ENCODE measurements at places on chromosomes 6 and 20.

GRCh38 chr6:79461205-79461604, 76.0 kb downstream of the LCA5 start:
- DNase-seq, result no peak

GRCh38 chr6:3455147-3455568, 1.7 kb downstream of the SLC22A23 start:
- peak; percentile 54 for DNase-seq

GRCh38 chr6:139250296-139251044, 41.3 kb downstream of the TXLNB start:
- DNase-seq, result peak; percentile 66

DNA sequence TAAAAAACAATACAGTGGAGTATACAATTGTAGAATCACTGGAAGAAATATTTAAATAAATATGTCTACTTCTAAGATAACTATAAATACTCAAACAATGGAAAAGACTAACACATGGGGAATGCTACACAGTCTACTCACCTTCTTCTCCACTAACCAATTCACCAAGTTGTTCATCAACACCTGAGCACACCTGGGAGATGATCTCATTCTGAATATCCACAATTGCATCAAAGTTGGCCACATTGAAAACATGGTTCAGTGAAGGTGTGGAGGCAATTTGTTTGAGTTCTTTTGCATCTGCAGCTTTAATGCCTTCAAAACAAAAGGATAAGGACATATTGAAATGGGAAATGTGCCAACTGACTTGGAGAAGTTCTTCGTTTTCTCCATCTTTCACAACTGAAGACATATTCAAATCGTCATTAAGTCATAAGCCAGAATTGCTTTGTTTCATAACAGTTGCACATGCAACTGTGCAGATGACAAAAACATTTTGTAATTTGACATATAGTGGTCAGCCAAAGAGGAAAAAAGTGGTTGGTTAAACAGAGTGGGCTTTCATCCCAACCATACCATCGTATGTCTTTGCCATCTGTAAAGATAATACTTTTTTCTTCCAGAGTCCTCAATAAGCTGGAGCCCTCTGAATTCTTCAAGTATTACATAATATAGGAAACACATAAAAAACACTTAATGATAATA, 17.5 kb downstream of the COL12A1 start:
- DNase-seq, result no peak

DNA sequence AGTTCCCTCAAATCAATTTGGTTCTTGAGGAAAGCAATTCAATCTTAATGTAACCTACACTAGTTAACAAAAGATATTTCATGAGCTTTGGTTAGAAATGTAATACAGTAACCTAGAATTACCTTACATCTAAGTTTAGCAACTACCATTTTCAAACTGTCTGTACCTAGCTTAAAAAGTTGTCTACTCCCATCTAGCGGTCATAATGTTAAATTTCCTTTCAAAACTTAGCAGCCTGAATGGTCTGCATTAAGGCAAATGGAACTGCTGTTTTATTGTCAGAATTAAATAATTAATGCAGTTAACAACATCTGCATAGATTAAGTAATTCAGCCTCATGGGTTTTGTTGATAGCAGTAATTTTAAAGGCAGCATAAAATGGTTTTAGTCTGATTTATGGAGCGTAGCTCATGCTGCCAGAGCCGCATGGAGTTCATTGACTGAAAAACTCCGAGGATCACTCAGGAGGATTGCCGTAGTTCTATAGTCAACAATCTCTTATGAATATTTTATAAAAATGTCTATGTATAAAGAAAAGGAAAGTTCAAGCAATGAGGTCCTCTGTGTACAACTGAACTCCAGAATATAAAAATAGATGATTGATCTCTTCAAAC, 485.4 kb upstream of the MANEA start:
- no peak for DNase-seq

DNA sequence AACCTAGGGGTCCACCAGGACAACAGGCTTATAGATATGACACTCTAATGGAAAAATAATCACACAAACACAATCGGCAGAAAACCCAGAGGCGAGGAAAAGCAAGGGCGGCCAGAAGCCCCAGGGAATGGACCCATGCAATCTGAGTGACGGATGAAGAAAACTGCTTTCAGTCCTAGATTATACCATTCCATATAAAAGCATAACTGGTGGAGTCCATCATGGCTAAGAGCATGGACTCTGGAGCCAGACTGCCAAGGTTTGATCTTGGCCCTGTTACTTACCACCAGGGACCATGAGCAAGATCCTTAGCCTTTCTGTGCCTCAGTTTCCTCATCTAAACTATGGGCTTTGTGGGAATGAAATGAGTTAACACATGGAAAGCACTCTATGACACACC, 3.7 kb downstream of the SLC22A16 start:
- no peak for DNase-seq

- DNase-seq, result no peak
Observed at GRCh38 chr6:129635396-129636130, 74.4 kb downstream of the ARHGAP18 start.

DNA sequence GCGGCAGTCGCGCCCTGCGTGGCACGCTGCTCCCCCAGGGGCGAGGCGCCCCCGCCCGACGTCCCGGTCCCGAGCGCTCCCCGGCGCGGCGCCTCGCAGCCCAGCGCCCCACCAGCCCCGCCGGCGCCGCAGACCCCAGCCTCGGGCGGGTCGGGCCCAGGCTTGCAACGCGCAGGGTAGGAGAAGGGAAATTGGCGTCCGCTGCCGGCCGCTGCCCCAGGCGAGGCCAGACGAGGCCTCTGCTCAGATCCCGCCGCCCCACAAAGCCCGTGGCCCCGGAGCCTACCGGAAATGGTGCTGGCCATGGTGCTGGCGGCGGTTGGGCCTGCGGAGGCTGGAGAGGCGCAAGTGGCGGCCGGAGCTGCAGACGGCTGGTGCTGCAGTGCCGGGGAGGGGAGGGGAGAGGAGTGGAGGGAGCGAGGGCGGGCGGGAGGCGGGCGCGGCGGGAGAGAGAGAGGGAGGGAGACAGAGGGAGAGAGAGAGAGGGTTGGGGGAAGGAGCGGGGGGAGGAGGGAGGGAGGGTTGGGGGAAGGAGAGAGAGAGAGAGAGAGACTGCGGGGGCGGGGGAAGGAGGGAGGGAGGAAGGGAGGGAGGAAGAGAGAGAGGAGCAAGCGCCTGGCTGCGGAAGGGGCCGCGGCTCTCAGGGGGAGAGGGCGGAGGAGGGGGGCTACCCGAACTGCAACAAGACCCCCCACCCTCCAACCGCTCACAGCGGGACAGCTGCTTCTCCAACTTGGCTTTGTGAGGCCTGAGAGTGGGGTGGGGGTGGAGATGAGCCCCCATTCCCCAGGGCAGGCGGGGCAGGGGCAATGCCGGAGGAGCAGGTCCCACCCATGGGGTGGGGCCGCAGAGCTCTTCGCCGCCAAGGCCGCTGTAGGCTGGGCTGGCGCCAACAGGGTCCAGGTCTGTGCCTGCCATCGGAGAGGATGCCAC, at the start of gene STMN3:
TSS of gene STMN3 (minus strand) at position 384 of the 933 bp plus-strand sequence. CDS start at position 305, 79 bp downstream.
- DNase-seq, result peak; percentile 65

DNA sequence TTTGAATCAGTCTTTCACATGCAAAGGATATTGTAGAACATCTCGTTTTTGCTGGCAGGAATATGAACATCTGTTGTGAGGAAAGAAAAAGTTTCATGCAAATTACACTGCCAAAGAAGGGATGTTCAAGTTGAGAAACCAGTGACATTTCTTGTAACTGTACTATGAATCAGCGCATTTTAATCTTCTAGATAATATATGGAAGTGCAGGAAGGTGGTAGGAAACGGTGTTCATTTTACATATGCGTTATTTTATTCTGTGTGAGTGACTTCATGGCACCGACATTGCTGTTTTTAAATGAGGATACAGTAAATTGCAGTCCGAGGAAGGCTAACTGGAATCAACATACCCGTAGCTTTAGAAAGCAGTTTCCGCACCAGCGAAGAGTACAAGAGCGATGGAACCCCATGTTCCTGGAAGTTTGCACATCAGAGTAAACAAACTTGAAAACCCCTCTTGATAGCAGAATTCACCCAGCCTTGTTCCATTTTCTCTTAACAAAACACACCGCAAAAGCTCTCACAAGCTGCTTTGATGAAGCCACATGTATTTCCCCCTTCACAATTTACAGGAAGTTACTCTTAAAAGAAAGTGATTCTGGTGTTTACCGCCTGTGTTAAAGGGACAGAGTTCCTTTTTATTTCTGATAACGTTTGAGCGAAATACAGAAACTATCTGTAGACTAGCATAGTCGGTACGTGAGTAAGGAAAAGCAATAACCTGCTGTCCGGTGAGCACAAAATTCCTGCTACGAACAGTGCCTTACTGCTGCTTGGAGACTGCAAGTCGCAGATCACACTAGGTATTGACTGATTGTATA, 11.5 kb downstream of the PRDM1 start:
- DNase-seq, result peak; percentile 48

DNA sequence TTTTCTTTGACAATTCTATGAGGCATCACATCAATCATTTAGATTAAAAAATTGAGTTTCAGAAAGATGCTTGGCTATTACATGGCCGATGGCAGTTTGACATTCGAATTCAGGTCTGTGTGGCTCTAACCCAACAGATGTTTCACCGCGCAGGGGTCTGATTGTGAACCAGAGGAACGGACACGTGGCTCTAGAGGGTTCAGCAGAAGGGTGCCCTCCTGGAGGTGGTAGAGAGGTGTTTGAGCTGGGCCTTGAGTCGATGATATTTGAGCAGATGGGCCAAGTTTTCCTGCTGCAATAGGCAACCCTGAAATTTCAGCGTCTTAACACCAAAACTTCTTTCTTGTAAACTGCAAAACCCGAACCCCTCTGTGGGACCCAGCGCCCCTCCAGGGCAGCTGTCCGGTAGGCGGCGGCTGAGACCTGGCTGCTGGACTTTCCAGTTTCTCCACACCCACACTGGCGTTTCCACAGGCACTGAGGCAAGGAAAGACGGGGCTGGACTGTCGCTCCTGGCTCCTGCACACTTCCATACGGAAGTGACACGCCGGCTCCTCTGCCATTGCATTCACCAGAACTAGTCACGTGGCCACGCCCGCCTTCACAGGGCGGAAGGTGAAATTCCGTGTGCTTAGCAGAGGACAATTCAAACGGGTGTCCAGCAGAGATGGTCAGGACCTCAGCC, 11.3 kb upstream of the AFDN start:
- no peak for DNase-seq

- no peak for DNase-seq
Observed at GRCh38 chr6:116536216-116536621, 9.3 kb downstream of the TRAPPC3L start.

- no peak for DNase-seq
Observed at GRCh38 chr6:75893058-75893775, 144.2 kb downstream of the MYO6 start.

DNA sequence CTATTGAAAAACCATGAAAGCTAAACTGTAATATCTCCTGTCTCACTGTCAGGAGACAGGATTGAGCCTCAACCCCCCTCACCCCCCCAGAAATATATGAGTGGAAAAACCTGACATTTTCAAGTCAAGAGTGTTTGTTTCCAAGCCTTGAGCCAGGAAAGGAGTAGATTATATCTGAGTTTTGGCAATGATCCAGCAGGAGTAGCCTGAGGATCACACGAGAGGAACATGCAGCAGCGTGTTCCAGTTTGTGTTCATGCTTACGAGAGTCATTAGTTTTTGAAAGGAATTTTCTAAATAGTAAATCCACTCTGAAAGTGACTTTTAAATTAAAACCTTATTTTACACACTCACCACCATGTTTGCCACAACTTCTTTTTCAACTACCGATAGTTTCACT, 15.8 kb downstream of the IL22RA2 start:
- no peak for DNase-seq

GRCh38 chr20:43383026-43383795, 74.5 kb upstream of the SRSF6 start:
- DNase-seq, result no peak

DNA sequence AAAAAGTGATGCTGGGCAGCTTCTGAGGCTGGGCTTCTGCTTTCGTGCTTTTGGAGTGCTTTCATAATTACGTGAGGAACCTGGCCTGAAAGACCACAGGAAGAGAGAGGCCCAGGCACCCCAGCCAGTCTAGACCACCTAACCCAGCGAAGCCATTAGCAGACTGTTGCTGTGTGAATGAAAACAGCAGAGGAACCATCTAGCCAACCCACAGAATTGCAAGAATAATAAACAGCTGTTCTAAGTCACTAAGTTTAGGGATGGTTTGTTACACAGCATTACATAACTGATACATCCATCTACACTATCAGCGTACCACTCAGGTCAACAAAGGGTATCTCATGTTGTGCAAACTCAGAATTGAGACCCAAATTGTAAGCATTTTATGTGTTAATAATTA, 34.5 kb downstream of the FGD2 start:
- DNase-seq, result no peak

- DNase-seq, result peak; percentile 66
Observed at GRCh38 chr6:3751730-3752530, 417 bp upstream of the PXDC1 start.

- no peak for DNase-seq
Observed at GRCh38 chr20:18904192-18904591, 90.6 kb downstream of the SCP2D1 start.

- DNase-seq, result no peak
Observed at GRCh38 chr6:139329224-139329623, 37.4 kb upstream of the TXLNB start.

DNA sequence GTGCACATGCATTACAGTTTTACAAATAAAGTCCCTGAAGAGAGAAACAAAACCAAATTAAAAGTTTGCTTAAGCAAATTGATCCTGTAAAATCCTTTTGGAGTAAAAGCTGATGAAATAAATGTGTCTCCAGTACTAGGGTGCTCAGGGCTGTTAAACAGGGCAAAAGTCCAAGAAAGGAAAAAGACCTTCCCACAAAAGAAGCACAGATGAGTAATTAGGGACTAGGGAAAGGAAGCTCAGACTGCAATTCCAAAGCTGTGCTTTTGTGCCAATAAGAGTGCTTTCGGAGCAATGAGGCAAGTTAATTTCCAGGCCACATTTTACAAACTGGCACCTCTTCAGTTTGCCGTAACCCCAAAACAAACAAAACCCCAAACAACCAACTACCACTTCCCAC, 10.4 kb upstream of the RNF182 start:
- no peak for DNase-seq

- no peak for DNase-seq
Observed at GRCh38 chr6:141658696-141659095, 474.0 kb upstream of the GJE1 start.

GRCh38 chr20:11642866-11643265, 274.8 kb upstream of the BTBD3 start:
- DNase-seq, result no peak

GRCh38 chr20:17827079-17827478, 127.3 kb downstream of the BANF2 start:
- DNase-seq, result no peak

DNA sequence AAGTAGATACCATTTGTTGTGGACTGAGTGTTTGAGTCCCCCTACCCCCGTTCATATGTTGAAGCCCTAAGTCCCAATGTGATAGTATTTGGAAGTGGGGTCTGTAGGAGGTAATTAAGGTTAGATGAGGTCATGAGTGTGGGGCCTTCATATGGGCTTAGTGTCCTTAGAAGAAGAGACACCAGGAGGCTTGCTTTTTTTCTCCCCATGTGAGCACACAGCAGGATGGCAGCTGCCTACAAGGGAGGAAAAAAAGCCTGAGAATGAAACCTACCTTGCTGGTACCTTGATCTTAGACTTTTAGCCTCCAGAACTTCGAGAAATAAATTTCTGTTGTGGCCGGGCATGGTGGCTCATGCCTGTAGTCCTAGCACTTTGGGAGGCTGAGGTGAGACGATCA, 67.9 kb upstream of the TULP4 start:
- DNase-seq, result no peak

- DNase-seq, result no peak
Observed at GRCh38 chr20:9403448-9403847, 110.9 kb upstream of the LAMP5 start.

All from CD4-positive, alpha-beta T cell treated with Interferon gamma for 1 hour (primary cell).